Natural killer cell treated with Interleukin-12 subunit alpha and Interleukin-12 subunit beta and Interleukin-15 and Interleukin-18, amount 100 ng/mL, for 72 hours (primary cell): ENCODE measurements at places on chromosomes 3 and 15.
A peak's percentile ranks its signal among the peaks of the same experiment; 100 is the strongest.

DNA sequence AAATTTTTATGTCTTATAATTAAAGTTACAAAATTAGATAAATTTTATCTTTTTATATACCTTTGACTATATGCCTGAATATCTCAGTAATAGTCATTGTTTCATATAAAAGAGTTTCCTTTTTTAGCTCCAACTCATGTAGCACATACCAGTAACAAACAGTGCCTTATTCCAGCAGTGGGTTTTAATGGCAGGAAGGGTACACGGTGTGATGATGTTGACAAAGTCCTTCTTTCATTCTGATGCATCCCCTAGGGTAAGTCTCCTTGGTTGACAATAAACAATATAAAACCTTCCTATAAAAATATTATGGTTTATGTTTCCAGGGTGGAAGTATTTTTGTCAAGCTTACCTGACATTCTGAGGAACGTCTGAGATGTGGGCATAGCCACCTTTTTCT is 77.2 kb upstream of the FGF12 start:
- no peak for DNase-seq

DNA sequence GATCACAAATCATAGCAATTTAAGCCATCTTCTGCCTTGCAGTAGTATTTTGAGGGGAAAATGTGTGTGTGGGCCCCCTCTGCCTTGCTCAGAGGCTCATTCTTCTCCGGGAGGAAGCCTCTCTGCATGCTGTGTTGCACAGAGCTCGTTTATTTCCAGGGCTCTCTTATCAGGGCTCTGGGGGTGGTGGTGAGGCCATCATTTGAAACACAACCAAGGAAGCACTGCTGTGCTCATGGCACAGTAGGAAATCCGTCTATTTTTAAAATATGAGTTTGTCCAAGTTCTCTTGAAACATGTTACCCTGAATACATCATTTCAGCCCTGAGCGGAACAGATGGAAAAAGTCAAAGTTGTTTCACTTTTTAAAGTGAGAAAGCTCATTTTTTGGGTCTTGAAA is 369.0 kb upstream of the CFAP20DC start:
- no peak for DNase-seq

DNA sequence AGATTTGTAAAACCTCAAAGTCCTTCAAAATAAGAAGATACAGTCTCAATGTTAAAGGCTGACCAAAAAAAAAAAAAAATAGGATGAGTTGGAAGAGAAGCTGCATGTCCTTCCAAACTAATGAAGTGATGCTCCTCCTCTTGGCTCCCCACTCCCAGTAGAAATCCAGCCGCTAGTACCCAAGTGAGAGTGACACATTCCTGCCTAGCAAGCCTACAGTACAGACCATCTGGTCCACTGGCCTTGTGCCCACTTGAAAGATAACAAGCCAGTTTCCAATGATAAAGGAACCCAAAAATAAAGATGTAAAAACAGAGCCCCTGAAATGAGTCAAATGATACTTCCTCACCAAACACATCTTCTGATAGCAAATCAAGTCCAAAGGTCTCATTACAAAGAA is 258.7 kb upstream of the NSMCE3 start:
- no peak for DNase-seq

DNA sequence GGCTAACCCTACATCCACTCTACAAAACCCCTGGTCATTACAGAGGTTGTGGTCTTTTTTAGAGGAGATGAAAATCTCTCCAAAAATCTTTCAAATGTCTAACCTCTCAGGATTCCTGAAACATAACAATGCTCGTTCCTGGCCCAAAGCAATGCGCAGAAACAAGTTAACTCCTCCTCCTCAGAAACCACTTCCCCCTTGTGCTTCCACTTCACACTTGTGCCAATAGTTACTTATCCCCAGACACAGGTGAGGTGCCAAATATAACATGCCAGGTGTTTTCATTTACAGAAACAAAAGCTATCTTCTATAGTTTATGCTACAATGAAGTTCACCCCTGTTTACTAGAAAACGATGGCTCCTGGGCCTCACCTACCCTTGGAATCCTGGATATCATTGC is 6.2 kb downstream of the NDUFAF1 start:
- DNase-seq = no peak

- DNase-seq = no peak
Observed at GRCh38 chr3:89043406-89043932, 64.0 kb upstream of the EPHA3 start.

- DNase-seq = no peak
Observed at GRCh38 chr3:158732856-158733200, 571 bp upstream of the RARRES1 start.

DNA sequence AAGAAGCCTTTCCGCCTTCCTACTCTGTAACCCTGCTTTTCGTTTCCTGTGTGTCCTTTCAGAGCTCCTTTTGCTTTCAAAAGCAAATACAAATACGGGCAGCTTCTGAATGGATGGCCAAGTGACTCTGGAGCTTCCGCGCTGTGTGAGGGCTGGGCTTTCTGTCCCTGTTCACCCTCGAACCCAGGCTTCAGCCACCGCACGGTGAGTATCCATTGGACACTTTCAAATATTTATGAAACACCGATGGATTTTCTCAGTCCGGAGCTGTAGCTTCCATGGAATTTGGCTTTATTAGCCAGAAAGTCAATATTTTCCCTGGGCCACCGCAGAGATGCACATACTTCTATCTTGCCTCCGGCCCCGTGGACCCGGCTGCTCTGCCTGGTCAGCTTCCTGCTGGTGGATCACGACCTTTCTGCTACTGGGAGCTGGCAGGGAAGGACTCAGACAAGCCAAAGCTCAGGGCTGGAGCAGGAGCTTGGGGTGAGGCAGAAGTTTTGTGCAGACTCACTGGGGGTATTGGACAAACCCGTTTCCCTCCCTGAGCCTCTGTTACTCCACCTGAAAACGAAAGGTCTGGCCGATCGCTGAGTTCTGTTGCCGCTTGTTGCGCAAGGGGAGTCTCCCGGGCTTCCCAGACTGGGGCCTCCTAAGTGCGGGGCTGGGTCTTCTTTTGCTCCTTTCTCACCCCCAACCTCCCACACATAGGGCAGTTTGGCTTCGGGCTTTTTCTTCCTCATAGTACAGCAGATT is 63.6 kb downstream of the LINGO1 start:
- DNase-seq = no peak

GRCh38 chr3:155416500-155417118 is 123.1 kb upstream of the STRIT1 start:
- no peak for DNase-seq

DNA sequence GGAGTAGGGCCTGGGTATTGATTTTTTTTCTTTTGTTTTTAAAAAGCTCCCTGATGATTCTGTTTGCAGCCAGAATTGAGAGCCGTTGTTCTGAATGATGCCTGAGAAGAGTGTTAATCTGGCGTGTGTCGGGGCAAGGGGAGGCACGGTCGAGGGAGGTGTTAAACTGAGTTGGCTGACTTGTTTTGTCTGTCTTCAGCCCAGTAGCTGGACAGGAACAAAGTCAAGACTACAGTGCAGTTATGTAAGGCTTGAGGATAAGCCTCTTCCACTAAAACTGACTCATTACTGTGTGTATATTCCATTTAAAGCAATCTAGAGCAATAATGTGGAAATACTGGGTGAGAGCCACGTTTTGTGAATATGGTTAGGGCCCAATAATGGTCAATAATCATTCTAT is 119.0 kb upstream of the DLG1 start:
- DNase-seq = no peak

DNA sequence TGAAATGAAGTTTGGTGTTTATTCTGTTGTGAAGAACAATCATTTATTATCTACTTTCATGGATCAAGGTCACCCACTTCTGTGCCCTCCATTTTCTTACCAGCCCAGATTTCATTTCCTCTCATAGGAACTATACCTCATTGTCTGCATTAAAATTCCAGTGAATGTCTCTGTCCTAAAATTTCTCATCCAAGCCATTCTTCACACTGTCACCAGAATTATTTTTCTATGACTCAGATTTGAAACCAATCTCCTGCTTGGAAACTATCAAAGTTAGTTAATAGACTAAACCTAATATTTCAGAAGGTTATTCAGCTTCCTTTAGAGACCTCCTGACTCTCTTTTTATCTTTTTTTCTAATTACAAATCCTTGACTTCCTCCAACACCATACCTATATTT is 364.1 kb upstream of the CBLB start:
- DNase-seq = no peak

DNA sequence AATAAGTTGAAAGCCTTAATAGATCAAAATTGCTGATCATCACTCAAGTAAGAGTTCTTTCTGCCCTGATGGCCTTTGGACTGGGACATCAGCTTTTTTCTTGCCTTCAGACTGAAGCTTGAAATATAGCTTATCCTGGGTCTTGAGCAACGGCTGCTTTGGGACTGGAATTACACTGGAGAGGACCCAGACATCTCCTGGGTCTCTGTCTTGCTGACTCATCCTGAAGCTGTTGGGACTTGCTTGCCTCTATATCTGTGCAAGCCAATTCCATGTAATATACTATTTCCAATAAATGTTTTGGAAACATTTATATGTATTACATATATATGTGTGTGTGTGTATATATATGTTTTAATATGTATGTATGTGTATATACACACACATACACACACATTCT is 260.2 kb downstream of the PDZRN3 start:
- no peak for DNase-seq

- DNase-seq = no peak
Observed at GRCh38 chr15:74175271-74176191, 2.0 kb downstream of the ISLR start.

DNA sequence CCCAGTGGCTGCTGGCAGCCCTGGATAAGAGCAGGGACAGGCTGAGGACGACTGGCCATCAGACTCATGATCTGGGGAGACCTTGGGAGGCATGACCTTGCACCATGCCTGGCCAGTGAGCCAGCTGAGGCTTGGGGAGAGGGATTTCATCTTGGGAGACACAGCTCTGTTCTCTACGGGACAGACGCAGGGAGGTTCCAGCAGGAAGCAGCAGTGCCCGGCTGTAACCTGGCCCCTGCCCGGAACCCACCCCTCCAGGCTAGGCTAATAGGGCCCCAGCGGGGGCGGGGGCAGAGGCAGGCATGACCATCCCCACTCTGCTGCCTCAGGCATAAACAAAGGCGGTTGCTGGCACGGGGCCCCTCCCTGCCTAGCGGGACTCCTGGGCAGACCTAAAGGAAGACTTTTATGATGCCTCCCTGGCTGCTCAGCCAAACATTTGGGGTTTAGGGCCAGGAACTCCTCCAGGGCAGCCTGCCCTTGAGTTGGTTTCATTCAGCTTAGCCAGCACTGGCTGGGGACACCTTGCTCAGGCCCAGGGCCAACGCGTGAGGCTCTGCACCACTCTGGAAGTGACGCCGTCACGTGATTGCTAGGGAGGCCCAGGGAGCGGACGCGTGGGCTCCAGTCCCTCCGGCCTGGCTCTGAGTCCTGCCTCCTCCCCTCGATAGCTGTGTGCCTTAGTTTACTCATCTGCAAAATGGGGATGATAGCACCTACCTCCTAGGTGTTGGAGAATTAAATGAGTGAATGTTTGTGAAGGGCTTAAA is 27.6 kb downstream of the HDAC11 start:
- no peak for DNase-seq

GRCh38 chr3:66423791-66424190 is 77.0 kb downstream of the LRIG1 start:
- DNase-seq = no peak

GRCh38 chr15:98873441-98874218 is 134.0 kb downstream of the PGPEP1L start:
- DNase-seq = no peak

DNA sequence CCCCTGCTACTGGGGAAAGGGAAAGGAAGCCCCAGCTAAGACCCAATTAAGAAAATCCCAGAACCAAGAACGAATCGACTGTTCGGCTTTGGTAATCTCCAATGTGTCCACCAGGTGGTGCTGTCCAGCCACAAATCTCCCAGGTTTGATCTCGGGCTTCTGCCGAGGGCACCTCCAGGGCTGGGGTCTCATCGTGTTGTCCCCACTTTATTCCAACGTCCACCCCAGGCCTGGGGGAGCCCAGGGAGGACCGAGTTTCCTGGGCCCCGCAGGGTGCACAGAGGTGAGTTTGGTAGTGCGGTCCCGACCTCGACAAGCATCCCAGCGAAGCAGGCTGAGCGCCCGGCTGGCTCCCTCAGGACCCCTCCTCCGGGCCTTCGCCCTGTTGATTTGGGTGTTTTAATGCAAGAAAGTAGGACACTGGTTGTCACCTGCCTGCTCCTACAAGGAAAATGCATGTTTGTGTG is 185.1 kb downstream of the GOLGA6L6 start:
- peak; percentile 84 for DNase-seq

- DNase-seq = no peak
Observed at GRCh38 chr15:68672781-68673205, 94.0 kb downstream of the CORO2B start.

DNA sequence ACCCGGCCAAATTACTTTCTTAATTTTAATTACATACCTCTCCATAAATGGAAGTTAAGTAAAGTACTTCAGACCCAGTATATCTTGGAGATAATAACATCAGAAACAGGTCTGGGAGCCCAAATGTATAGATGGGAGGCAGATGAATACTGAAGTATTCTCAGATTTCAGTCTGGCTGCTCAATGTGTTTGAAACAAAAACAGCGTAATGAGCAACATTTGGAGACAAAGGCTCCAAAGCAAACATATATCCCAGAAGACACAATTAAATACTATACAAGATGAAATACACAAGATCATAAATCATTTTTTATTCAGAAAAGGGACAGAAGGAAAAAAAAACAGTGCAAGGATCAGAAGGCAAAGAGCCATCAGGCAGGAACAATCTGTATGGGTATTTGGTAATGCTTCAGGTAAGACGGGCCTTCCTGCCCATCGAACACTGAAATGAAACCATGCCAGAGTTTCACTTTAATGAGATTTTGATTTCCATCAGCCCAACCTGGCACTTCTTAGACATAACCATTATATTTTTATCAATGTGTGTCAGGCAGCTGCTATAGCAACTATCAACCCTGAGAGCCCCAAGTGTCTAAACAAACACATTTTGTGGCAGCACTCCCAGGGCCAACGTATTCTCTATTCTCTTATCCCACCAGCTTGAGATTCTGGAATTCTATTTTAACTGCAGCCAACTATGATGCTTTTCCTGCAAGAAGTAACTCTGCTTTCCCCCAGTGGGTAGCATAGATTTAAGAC is 210.8 kb downstream of the STT3B start:
- DNase-seq = no peak

- DNase-seq = no peak
Observed at GRCh38 chr3:88003115-88003755, 55.6 kb downstream of the CGGBP1 start.

DNA sequence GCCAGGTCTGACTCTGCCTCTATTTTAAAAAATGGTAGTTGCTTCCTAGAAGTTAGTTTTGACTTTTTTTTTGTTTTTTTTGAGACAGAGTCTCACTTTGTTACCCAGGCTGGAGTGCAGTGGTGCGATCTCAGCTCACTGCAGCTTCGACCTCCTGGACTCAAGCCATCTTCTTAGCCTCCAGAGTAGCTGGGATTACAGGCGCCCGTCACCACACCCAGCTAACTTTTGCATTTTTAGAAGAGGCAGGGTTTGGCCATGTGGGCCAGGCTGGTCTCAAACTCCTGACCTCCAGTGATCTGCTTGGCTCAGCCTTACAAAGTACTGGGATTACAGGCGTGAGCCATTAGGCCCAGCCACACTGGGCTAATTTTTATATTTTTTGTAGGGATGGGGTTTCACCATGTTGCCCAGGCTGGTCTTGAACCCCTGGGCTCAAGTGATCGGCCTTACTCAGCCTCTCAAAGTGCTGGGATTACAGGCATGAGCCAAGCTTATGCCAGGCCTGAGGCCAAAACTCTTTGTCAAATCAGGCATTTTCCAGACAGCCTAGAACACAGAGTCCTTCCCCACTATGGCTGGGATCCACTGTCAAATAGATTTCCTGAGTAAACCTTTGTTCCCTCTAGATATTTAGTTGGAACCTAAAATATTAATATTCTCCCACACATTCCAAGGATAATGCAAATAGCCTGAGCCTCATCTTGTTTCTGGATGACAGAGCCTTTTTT is 13.7 kb downstream of the C3orf62 start:
- DNase-seq = no peak
